Left kidney (tissue), 8 donors: ENCODE measurements at places on chromosomes 2 and 18. TPM values are rescaled to one million over a fixed set of nuclear protein-coding genes. Genes with fewer than 3 reads are reported as not detected.

The SP5 gene
- polyA plus RNA-seq = 0.47 TPM

The CRYGC gene
- not detected for polyA plus RNA-seq

The ASPRV1 gene
- polyA plus RNA-seq = 4.7 TPM

The FAM237A gene
- polyA plus RNA-seq = not detected

The IAH1 gene
- 45.0 TPM for polyA plus RNA-seq

The RNF125 gene
- polyA plus RNA-seq = 2.7 TPM

The UBE2F gene
- polyA plus RNA-seq = 42.3 TPM

The IL18R1 gene
- polyA plus RNA-seq = 3.2 TPM

The CFAP65 gene
- 0.28 TPM for polyA plus RNA-seq

The OLA1 gene
- 159 TPM for polyA plus RNA-seq

The IMPA2 gene
- polyA plus RNA-seq = 94.5 TPM

The PHLPP1 gene
- 17.9 TPM for polyA plus RNA-seq

The LBX2 gene
- polyA plus RNA-seq = 3.1 TPM

The MC5R gene
- 0.22 TPM for polyA plus RNA-seq

The IL1RL2 gene
- 1.4 TPM for polyA plus RNA-seq
